AG04450 (cell line): ENCODE measurements at places on chromosomes 13 and 19.

- DNase-seq: no peak
Measured at GRCh38 chr13:100549316-100549715, 39.3 kb downstream of the GGACT start.

GRCh38 chr13:112893207-112893569, 75.8 kb upstream of the MCF2L start:
- DNase-seq: no peak

DNA sequence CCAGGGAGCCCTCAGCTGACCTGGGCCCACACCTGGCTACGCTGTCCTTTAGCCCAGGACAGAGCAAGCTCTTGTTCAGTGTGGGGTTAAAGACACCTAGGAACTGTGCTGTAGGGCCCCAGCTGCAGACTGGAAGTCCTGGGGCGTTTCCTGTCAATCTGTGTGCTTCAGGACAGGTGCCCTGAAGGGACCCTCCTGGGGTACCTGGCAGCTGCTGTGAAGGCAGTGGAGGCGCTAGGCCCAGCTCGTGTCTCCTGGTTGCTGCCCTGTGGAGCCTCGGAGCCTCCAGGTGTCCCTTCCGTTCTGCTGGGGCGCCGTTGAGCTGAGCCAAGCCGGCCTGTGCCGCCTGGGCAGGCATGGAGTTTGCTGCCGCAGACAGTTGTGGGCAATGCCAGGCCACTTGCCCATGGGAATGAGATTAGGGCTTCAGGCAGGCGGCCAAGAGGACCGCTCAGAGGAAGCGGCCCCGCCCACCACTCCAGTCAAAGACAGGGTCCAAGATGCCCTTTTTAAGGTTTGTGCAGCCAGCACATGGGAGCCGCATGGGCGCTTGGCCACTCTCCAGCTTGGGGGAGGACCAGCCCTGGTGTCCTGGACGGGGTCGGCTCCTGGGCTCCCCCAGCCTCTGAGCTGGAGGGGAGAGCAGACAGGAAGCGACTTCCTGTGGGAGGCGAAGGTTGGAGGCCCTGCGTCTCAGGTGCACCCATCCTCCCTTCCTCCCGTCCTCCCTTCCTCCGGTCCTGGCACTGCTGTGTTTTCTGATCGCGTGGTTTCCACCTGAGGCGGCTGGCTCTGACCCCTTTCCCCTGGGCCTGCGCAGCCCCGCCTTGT, 4.0 kb downstream of the PTBP1 start:
- no peak for DNase-seq

GRCh38 chr19:872266-872951, 12.9 kb downstream of the CFD start:
- no peak for DNase-seq

- DNase-seq: peak; percentile 77
Measured at GRCh38 chr19:17944301-17944700, 11.5 kb downstream of the CCDC124 start.

DNA sequence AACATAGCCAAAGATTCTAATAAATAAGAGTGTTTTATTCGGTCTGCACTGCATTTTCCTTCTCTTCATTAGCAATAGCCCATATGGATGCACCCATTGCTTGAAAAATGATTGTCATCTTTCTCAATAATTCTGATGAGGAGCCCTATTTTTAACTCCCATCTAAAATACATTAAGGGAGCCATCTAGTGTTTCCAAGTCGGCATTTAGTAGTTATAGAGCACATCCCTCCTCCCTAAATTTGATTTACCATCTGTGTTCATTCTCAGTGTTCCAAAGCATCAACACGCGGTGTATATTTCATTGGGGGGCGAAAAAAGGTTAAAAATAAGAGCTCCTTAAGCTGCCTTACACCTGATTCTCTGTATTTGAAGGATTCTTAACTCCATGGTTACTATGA, 119.2 kb upstream of the IPO5 start:
- no peak for DNase-seq

DNA sequence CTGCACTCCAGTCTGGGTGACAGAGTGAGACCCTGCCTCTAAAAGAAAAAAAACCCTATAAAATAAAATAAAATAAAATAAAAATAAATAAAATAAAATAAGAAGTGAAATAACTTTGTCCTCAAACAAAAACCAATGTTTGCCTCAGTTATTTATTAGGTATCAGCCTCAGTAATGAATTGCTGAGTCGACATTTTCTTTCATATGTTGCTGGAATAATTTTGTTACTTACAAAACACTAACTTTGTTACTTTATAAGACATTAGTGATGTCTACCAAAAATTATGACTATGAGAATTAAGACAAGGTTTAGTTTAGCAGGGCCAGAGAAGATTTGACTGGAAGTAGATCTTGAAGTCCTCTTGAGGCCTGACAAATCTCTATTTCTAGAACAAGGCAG, 2074.5 kb upstream of the PCDH20 start:
- DNase-seq: no peak

DNA sequence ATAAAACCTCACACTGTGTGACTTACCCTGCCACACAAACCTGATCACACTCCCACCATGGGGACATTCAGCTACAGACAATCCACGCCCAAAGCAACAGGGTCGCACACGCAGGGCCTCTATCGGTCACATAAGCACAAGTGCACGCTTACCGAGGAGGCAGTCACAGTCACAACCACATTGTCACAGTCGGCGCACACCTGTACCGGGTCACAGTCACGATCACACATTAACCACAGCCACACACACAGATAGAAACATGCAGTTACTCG, 579 bp downstream of the ZNF566 start:
- no peak for DNase-seq

DNA sequence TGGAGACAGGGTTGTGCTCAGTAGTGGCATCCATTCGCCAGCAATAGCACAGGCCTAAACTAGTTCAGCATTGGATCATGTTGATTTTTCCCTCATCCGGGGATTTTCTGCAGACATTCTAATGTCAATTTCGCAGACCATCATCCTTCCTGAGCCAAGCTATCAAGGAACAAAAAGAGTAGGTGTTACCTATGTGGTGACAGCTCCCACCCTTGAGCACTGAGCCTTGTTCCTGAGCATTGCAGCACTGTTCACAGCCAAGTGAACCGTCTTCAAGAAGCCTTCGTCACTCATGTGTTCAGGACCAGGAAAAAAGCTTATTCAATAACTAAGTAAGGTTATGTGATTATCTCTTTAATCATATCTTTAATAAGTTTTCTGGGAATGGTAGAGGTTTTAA, 576.2 kb downstream of the UQCRFS1 start:
- no peak for DNase-seq

DNA sequence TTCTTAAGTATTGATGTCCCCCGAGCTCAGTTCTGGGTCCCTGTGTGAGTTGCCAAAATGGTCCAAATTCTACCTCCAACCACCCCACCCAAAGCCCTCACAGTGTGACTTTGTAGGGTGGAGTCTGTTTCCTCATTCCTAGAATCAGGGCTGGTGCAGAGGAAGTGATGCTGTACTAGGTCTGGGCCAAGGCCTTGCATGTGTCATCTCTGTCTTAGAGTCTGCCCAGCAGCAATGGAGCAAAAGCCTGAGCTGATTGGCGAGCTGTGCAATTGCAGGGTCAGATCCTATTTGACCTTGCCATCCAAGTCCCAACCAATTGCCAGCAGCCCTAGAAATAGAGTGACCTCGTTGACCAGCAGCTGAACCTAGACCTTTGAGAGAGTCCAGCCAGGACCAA, 97.0 kb upstream of the ANKRD10 start:
- DNase-seq: no peak

GRCh38 chr19:40739871-40740703, 10.2 kb downstream of the ACTMAP start:
- DNase-seq: no peak

DNA sequence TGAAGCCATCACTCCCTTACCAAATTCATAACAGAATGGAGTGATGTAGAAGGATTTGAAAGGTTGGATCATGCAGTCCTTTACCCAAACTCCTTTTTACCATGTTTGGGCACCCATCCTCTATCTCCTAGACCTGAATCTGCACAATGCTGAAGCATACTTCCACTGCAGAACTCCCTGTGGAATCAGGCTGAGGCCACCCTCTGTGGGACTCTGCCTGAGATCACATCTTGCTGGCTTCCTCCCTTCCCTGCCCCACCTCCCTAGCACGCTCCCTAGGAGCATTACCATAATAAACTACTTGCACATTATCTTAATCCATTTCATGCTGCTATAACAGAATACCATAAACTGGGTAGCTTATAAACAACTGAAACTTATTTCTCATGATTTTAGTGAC, 68.4 kb upstream of the VSTM2B start:
- no peak for DNase-seq

DNA sequence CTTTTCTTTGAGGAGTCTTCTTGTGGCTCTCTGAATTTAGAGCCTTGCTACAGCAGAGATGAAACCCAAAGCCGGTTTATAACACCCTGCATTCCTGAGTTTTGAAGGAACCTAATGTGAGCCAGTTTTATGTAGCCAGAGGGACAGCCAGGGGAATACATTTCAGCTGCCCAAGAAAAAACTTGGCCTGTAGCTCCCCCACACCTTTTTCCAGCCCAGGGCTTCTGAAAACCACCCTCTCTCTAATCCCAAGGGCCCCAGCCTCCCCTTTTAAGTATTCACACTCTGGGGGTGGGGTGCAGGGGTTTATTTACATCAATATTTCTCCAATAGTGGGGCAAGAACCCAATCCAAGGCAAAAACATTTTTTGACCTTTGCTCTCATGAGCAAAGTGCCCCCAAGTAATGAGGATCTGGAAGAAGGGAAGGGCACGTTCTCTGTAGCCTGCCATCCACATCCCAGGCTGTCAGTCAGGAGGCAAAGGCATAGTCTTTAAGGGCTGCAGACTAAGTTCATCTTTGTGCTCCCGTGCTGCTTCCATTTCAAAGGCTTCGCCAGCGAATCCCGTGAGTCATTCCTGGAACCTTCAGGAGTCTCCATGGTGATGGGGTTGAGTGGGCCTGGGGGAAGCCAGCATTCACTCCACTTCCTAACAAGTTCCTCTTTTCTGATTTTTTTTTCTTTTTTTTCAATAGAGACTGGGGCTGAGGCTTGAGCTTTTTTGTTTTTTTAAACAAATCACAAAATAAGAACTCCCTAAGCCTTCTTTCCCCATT, 33.2 kb upstream of the MEDAG start:
- DNase-seq: peak; percentile 71

GRCh38 chr19:44813841-44814470, 5.1 kb downstream of the BCAM start:
- no peak for DNase-seq

GRCh38 chr13:30792285-30793000, 57.1 kb downstream of the ALOX5AP start:
- peak; percentile 92 for DNase-seq
